ENCODE measurements at places on chromosomes 6 and 20.
A peak's percentile ranks its signal among the peaks of the same experiment; 100 is the strongest.

DNA sequence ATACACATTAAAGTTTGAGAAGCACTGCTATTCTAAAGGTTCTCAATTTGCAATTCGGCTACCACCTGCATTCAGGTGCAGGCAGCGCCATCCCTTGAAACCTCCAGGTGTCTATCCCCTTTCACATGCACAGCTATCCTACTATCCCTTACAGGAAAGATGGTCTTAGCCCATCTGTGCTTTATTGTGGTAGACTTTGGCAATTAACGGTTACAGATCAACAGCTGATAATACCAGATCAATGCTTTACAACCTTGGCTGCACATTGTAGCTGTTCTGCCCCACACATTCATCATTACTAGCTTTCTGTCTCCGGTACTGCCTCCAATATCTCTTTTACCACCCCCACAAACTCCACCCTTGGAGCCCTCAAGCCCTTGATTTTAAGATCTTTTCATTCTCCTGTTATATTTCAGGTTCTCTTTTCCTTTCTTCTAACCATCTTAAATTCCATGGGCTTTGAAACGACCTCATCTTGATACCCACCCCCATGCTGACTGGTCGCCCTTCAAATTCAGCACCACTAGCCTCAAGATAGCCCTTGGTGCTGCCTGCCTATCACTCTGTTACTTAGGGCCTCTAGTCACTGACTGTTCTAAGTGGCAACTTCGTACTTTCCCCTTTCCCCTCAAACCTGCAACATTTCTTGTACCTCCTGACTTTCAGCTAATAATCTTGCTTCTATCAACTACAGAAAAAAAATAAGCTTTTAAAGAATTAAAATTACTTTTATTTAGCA is 50.8 kb downstream of the SPTLC3 start:
- DNase-seq = no peak

- DNase-seq = no peak
Measured at GRCh38 chr6:1390946-1391799, 1.8 kb downstream of the FOXF2 start.

DNA sequence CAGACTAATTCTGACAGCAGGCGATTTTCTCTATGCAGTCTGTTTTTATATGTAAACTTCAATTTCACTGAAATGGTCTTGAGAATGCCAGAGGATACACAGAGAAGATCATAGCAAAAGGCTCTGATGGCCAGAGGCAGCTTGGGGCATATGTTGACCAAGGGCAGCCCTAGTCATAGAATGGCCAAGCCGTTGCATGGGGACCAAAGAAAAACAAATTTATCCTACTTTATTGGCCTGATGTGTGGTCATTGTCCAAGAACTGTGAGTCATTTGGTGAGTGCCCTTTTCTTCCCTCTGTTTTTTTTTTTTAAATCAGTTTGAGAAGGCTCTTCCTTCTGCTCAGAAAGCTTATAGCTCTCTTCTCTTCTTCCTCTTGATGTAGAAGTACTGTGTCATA is 5.8 kb downstream of the HDGFL1 start:
- DNase-seq = no peak

GRCh38 chr6:160224639-160225237 is 33.9 kb downstream of the SLC22A2 start:
- DNase-seq = no peak

DNA sequence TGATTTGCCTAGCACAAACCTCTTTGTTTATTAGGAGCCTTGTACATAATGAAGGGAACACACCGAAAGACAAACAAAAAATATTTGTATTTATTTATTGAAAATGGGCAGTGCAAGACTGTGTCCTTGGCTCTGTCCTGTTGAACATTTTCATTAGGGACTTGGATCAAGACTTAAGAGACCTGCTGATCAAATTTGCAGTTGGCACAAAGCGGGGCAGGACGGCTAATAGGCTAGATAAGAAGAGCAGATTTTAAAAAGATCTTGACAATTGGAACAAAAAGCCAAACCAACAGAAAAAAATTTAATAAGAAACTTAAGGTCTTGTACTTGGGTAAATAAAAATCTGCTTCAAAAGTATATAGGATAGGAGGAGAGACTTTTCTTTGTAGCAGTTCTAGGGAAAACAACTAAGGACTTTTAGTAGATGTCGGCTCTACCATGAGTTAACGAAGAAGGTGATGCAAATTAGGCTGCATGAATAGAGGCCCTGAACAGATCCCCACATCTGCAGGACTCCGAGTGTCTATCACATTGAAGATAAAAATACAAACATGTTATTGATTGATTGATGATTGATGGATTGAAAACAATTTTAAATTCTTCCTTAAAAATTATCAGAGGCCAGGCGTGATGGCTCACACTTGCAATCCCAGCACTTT is 124.1 kb upstream of the SPACA1 start:
- DNase-seq = no peak

DNA sequence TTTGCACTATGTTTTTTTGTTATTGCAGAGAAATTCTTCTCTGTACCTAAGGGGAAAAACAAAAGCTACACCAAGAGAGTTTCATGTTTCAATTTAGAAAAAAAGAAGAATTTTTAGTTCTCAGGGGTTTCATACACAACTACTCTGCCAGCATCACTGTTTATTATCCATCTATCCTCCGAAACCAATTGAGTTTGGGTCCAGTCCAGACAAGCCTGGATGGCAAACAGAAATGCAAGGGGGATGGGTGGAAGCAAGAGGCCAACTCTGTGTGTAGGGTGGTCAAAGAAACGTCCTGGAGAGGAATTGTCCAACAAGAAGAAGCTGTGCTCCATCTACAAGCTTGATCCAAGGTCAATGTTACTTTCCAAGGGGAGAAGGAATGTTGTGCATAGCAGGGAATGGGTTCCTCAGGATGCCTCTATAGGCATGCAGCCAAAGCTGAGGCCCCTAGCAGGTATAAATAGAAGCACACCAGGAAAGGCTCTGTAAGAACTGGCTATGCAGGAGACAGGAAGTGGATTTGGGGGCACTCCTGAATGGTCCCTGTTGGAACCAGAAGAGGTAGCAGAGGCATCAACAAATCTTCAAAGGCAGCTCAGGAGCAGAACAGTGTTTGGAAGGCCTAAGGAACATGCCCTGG is 64.4 kb downstream of the FILIP1 start:
- no peak for DNase-seq

DNA sequence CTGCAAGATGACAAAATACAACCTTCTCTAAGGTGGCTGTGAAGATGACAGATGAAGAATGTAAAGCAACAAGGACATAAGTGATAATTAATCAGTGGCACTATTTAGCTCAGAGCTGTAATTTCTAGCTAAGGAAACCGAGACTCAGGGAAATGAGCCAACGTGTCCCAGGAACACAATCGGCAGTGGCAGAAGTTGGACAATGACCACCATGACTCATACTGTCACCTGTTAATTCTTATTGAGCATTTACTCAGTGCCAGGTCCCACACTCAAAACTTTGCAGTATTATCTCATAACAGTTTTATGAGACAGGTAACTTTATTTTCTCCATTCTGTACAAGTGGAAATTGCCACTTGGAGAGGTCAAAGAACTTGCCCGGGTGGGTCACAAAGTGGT is 55.8 kb downstream of the LAMA4 start:
- no peak for DNase-seq

DNA sequence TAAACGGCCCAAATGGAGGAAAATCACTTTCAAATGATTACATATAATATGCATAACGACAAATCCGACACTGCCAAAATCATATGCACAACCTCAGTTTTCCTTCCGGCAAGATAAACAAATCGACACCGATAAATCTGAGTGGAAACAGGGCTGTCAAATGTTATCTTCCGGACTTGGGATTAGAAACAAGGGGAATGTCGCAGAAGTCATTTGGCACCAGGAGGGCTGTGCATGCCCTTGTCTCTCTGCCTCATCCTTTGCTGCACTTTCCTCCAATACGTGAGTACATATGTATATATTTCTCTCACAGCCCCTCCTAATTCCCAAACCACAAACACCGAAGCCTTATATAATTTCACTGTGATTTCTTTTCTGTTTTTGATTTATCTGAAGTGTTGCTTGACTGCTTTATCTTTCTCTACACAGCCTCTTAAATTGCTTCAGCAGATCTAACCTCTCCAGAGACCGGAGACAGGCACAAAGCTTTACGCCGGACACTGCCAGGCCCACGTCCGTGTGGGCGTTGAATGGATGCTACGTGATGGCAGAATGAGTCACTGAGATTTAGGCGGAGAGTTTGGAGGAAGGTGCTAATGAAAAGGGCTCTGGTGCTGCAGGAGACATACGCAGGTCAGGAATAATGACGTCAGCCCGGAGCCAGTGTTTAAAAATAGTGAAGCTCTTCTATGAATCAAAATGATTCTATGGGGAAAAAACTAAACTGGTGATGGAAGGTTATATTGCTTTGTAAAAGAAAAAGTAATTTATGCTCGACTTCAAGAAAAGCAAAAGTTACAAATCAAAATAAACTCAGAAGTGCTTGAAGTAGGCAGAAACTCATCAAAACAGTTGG is 21.0 kb upstream of the PRELID3B start:
- DNase-seq = peak; percentile 63

GRCh38 chr6:31844507-31844906 is 17.0 kb downstream of the HSPA1B start:
- no peak for DNase-seq

DNA sequence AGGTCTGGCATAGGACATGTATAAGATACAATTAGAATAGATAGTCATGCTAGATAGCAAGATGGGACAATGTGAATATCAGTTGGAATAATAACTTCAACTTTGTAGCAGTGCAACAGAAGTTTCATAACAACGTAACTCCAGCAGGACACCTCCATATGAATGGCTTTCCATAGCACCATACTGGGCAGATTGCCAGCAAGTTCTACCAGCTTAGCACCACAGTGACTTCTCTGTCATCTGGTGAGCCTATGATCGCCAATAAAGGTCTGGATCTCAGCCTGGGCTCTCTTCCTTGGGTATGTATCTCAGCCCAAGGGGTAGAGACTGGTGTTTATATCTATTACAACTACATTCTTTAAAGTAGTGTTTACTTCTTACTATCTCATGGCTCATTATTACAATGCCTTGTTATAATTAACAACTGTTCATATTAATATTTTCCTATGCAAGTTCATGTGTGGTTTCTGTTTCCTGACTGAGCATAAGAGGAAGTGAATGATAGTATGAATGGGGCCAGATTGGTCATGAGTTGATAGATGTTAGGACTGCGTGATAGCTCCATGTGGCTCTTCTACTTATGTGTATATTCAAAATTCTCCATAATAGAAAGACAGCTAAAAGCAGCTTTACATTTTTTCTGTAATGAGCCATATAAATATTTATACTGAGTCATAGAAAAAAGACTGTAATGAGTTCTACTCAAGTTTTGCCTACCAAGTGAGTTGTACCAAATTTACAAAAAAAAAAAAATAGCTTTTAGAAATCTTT is 22.9 kb downstream of the HTR1B start:
- DNase-seq = peak; percentile 29

- DNase-seq = no peak
Measured at GRCh38 chr6:89032599-89032998, 48.0 kb upstream of the PNRC1 start.

DNA sequence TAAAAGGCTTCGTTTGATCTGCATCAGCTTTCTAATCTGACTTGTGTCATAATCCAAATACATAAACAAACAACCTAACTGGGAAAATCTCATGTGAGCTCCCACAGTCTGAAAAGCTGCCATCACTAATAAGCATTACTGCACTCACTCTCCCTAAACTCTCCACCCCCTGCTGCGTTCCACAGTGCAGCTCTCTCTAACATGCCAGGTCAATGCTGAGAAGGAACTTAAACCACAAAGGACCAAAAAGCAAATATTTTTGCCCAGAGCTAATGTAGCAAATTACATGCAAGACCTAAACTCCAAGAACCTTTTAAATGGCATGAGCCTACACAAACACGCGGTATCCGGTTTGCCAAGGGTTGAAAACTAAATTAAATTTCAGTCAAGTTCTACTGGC is 542.3 kb upstream of the JARID2 start:
- peak; percentile 66 for DNase-seq

DNA sequence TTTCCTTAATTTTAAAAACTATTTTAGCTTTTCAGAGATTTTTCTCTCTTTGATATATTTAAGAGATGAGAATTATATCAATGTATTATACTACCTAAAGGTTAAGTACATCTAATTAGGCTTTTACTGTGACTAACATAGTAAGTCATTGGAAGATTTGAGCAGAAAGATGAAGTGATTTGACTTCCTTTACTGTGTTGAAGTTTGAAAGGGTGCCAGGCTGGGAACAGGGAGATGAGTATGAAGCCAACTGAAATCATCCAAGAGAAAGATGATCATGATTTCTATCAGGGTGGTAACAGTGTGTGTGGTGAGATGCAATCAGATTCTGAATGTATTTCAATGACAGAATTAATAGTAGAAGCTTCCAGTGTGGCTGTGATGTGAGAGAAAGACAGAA is 87.3 kb downstream of the TRDN start:
- no peak for DNase-seq

- no peak for DNase-seq
Measured at GRCh38 chr20:56451056-56451765, 17.2 kb upstream of the RTF2 start.

DNA sequence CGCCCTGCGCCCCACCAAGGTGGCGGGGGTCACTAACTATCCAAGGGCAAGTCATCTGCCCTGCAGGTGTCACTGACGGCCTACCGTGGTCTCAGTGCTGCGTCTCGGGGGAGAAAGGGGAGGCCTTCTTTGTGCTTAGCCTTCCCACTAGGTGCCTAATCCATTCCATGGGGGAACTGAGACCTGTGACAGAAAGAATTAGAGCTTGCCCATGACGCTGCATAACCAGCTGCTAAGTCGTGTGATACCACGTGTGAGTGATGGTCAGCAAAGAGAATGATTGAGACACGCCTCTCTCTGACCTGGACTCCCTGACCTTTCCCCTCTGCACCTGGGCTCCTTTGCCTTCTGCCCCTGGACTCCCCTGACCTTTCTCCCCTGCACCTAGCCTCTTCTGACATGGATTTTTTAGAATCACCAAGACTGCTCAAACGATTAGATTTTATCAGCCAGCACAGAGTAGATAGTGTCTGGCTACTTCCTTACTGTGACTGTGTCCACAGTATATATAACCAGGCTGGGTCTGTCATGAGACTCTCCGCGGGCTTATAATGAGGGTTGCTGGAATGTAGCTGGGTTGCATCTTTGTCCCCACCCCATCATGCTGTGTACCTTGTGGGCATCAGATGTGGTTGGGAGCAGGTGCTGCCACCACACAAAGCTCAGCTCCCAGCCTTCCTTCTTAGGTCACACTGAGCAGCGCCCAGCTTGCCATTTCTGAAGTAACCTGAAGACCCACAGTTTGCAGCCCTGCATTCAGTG is 140.6 kb downstream of the TMEM242 start:
- no peak for DNase-seq

DNA sequence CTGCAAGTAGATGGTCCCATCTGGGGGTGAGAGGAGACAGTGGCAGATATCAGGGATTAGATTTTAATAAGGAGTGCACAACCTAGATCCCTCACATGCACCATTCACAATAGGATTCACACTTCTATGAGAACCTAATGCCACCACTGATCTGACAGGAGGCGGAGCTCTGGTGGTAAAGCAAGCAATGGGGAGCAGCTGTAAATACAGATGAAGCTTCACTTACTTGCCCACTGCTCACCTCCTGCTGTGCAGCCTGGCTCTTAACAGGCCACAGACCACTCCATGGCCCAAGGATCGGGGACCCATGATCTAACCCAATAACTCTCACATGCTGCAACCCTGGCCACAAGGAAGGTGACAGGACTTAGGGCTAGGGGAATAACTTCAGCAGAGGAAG is 75.4 kb downstream of the ZNF133 start:
- no peak for DNase-seq

- peak; percentile 75 for DNase-seq
Measured at GRCh38 chr6:150898399-150899170, 33.1 kb downstream of the MTHFD1L start.
